ENCODE measurements at places on chromosomes 3 and 15.

DNA sequence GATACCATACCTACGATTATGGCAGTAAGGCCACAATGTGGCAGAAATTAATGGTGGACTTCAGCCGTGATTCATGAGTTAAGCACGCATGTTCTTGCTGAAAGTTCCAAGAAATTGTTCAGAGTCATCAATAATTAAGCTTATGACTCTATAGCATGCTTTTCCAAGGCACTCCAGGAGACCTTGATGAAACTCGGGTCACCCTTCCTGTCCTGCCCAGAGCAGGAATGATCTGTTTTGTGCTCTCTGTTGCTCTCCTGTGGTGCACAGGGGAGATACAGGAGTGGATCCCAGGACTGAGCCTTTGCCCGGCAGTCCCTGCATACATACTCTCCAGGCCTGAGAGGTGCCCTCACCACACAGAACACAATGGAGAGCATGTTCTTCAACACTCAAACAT lies 141.6 kb upstream of the SLC2A2 start:
- no peak for DNase-seq

GRCh38 chr3:146222204-146223046 lies 28.5 kb downstream of the PLSCR4 start:
- DNase-seq = no peak

GRCh38 chr3:17737591-17737990 lies 4.8 kb downstream of the TBC1D5 start:
- DNase-seq = no peak

DNA sequence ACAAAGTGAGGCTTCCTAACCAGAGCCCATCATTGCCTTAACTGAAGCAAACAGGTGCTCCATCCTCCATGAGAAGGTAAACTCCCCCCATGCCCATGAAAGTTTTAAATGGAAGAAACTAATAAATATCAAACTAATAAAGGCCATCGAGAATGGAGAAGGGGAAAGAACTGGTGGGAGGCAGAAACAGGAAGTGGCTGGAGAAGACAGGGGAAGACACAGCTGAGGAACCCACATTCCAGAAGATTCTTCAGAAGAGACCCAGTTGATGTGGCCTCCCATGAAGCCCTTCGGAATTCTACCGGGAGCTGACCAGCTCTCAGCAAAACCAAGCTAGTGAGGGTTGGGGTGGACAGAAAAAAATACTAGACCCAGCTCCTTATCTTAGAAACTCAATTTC lies 41.6 kb downstream of the SH3BP5 start:
- DNase-seq = no peak

DNA sequence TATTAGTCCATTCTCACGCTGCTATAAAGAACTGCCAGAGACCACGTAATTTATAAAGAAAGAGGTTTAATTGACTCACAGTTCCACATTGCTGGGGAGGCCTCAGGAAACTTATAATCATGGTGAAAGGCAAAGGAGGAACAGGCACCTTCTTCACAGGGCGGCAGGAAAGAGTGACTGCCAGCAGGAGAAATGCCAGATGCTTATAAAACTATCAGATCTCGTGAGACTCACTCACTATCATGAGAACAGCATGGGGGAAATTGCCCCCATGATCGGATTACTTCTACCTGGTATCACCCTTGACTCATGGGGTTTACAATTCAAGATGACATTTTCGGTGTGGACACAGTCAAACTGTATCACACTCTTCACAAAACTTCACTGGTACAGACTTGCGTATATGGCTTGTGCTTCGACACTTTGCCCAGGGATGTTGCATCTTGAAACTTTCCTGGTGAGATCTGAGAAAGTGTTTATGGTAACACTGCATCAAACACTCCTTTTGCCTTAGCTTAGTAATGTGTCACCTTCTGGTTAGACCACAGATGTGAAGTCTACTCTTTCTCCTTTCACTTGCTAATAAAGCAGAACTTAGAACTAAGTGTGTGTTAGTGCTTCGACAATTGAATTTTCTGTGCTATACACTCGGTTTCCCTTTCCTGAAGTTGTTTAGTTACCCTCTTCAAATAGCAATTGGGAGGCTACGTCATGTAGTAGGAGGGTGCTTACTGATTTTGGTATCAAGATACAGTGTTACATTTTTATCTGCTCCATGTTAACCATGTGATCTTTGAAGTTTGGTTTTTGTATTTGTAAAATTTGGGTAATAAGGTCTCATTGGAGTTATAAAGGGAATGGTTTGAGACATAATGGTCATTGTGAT lies 185.7 kb downstream of the LPP start:
- no peak for DNase-seq

DNA sequence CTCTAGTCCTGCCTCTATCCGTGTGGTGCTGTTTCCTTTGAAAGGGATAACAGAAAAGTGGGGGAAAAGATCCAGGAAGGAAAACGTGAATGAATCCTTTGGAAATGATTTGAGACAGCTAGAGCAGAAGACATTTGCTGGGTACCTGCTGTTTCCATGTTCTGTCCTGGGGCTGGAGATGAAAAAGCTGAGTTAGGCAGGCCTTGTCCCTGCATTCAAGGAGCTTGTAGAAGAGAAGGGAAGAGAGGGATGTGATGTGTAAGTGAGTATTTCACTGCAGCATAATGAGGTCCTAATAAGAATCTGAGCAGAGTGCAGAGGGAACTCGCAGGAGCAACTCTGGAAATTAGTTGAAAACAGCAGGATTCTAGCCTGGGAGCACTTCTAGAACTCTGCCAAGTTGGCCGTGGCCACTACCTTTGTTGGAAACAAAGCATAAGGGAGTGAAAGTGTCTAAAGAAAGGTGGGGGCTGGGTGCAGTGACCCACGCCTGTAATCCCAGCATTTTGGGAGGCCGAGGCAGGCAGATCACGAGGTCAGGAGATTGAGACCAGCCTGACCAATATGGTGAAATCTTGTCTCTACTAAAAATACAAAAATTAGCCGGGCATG lies 13.8 kb upstream of the SEMA4B start:
- DNase-seq = no peak

DNA sequence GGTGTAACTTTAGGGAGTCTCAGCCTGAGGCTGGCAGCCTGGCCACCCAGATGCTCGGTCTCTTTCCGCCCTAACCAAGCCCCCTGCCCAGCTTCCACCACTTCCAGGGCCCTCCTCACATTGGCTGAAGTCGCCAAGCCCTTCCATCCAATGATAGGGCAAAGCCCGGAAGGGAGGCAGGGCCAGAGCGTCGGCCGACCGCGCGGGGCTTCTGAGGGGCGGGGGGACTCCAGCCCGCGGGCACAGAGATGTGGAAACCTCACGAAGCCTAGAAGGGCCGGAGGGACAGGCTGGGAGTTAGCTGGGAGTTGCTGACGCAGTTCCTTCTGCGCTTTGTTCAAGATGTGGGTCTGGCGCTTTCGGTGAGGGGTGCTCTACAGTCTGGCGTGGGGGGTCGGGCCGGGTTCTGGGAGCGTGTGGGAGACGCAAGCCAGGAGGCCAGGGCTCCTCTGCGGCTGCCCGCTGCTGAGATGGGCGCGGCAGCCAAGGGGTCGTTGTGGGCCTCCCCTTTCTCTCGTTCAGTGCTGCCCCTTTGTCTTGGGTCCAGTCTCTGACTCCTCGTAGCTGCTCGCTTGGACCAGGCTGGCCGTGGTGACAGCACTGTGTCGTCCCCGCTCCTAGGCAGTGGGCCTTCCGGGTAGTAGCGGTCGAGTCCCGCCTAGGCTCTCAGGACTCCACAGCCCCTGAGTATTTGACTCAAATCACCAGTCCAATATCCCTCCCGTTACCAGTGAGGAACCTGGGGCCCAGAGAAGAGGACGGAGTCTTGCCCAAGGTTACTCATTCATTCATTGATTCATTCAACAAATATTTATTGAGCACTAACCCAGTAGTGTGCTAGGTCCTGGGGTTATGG lies at the start of gene ZNF660:
Gene ZNF660 (plus strand): TSS at position 319 of the 856 bp plus-strand sequence. CDS start 9,230 bp downstream, outside the sequence.
- DNase-seq = no peak

GRCh38 chr3:11903047-11903446 lies 56.4 kb upstream of the TAMM41 start:
- no peak for DNase-seq

- peak; percentile 11 for DNase-seq
Measured at GRCh38 chr15:91308855-91309254, 208.8 kb downstream of the SV2B start.

- DNase-seq = no peak
Measured at GRCh38 chr3:178498871-178499270, 37.4 kb upstream of the KCNMB2 start.

- DNase-seq = no peak
Measured at GRCh38 chr15:36831125-36831903, 251.9 kb downstream of the CDIN1 start.

DNA sequence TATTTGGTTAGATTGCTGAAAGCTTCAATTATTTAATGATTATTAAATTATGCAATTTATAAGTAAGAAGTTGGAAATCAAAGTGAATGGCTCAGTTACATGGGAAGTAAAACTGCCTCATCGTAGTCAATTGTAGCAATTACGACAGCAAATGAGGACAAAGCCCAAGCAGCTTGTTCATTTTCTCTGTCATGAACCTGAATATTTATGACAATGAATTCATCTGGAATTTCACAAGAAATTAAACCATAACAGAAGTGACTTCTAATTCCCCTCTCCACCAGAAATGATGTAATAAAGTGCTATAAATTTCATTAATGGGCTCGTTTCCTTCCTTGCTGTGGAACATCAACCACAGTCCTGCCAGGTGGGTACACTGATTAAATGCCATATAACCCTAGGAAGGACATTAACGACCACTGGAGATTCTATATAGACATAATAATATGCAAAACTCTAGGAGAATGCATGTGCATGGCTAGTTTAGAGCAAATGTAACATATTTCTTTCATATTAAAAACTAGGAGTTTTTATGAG lies 273.8 kb upstream of the DCBLD2 start:
- DNase-seq = no peak

DNA sequence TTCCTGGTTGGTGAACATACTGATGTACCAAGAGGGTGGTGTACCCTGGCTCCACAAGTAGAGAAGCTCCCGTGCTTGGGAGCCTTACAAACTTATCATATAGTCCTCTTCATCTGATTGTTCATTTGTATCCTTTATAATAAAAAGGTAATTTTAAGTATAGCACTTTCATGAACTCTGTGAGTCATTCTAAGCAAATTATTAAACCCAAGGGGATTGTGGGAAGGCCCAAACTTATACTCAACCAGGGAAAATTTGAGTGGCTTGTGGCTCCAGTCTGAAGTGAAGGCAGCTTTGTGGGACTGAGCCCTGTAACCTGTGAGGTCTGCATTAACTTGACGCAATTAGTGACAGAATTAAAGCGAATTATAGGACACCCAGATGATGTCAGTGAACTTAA lies 29.0 kb downstream of the TTBK2 start:
- DNase-seq = no peak

DNA sequence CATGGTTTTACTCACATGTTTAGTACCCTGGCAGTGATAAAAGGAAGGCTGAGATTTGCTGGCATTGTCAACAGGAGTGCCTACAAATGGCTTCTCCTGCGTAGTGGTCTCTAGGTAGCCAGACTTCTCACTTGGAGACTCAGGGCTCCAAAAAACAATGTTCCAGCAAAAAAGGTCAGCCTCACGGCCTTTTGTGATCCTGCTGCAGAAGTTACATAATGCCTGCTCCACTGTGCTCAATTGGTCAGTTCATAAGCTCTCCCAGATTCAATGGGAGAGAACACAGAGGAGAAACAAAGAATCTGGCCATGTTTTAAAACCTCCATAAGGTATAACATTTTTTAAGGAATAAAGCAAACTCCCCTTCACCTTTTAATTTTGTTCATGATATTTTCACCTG lies 76.1 kb upstream of the CMSS1 start:
- DNase-seq = no peak

DNA sequence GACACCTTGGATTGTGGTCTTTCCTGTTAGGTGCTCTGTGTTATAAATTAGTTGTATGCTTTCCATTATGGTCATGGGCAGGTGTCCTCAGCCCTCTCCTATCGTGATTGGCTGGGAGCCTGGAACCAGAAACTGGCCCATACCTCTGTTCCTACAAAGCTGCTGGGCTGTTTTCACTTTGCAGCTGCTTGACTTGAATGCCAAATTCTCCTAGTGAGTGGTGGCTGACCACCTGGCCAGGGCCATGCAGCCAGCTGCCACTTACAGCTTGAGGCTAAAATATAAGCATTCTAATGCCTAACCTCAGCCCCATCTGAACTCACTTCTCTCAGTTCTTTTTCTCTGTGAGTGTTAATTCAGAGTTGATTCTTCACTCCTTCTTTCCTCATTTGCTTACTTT lies 239.3 kb upstream of the GBE1 start:
- no peak for DNase-seq

- DNase-seq = no peak
Measured at GRCh38 chr3:86794361-86795065, 196.4 kb downstream of the VGLL3 start.

- no peak for DNase-seq
Measured at GRCh38 chr3:45986303-45986982, 9.2 kb downstream of the FYCO1 start.

DNA sequence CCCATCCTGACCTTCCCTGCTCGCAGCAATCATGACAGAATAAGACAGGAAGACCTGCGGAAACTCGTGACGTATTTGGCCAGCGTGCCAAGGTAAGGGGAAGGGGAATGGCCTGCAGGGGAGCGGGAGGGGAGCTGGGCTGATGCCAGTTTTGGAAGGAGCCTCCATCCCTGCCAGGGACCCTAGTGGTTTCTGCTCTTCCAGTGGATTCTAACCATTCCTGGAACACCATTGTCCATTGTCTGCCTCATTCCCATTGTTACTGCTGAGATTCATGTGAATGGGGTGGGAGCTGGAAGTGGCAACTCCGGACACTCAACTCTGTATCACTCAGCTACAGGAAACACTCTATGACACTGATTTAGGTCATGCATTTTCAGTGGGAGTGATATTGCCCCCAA lies 242.9 kb upstream of the ROPN1 start:
- no peak for DNase-seq

DNA sequence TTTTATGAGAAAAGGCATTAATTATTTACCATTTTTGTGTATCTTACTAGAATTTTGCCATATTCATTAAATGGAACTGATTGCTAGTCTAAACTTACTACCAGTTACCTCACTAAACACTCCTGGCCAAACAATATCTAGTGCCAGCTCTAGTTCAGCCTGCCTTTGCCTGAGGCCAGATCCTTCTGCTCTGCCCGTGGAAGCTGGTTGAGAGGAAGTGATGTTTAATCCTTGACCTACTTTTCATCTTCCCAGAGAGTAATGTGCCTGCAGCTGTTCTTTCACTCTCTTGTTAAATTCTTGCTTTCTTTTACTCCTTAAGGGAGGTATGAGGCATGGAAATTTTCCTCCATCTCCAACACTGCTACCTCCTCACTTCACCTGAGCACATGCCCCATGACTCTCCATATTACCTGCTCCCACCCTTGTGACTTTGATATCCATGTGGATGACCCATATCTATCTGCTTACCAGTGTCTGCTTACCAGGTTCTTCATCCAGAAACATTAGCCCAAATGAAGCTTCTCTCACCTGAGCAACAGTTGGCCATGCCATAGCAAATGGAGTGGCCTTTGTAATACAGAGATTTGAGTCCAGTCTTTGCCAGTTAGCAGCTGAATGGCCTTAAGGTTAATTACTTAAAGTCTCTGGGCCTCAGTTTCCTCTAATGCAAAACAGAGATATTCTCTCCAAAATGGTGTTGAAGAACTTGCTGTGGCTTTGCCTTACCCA lies 53.4 kb downstream of the UBE2E1 start:
- no peak for DNase-seq

GRCh38 chr3:183825456-183826161 lies at the start of gene MAP6D1:
Gene MAP6D1 (minus strand): TSS chr3:183825577. CDS start chr3:183825547, 30 bp downstream.
- DNase-seq = peak; percentile 11

All from activated CD4-positive, alpha-beta T cell treated with anti-CD3 and anti-CD28 coated beads, Interleukin-2, amount 50 U/mL, for 24 hours (primary cell).